Activated naive CD8-positive, alpha-beta T cell treated with anti-CD3 and anti-CD28 coated beads for 36 hours (primary cell): ENCODE measurements at places on chromosomes 6 and 20. TPM values are rescaled to one million over a fixed set of nuclear protein-coding genes. Genes with fewer than 3 reads are reported as not detected.

Gene HDGFL1
- not detected for total RNA-seq

DNA sequence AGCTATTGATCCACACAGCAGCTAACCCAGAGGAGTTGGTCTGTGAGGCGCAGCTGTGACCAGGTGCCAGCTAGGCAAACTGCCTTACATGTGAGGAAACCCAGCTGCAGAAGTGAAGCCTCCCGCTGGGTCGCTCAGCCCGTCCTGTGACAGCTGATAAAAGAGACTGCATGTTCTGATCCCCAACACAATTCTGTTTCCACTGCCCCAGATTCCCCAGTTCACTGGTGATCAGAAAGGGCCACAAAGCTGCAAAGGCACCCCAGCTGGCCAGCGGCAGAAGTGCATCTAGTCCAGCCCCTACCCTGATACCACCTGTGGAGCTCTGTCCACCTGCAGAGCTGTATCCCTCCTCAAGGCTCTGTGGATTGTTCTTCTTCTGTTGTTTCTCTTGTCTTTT is 64.5 kb downstream of the CTNNBL1 start:
- H3K4me1 ChIP-seq: no peaks in the 10 kb centered on the region
- DNase-seq: peak; percentile 2
- H3K27ac ChIP-seq: no peak overlapping the region

Gene FAXC
- not detected for total RNA-seq

DNA sequence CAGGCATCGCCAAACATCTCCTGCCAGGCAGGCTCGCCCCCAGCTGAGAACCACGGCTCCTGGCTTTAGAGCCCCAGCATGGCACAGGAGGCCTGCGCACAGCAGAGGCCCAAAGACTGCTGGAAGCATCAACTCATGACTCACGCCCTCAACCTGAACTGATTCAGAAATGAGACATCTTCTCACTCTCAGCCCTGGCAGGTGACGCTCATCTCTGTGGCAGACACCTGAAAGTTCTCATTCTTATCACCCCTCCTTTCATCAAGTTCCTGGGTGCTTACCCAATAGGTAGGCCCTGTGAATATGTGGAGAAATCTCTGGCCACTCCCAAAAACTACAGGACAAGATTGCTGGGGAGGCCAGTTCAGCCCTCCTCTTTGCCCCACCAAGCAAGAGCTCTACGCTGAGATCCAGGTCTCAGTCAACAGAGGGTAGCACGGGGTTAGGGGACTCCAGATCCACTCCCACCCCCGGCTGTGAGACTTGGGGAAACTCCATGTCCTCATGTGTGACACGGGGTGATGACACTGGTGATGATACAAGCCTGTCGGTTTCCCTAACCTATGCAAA is 11.3 kb downstream of the NFATC2 start:
- DNase-seq: peak; percentile 83
- H3K27ac ChIP-seq: peak overlapping the region; percentile 98
- peak overlapping the region; percentile 81 for H3K4me3 ChIP-seq
- H3K36me3 ChIP-seq: peaks cover 43% of the 10 kb centered on the region
- H3K4me1 ChIP-seq: peaks cover 91% of the 10 kb centered on the region

DNA sequence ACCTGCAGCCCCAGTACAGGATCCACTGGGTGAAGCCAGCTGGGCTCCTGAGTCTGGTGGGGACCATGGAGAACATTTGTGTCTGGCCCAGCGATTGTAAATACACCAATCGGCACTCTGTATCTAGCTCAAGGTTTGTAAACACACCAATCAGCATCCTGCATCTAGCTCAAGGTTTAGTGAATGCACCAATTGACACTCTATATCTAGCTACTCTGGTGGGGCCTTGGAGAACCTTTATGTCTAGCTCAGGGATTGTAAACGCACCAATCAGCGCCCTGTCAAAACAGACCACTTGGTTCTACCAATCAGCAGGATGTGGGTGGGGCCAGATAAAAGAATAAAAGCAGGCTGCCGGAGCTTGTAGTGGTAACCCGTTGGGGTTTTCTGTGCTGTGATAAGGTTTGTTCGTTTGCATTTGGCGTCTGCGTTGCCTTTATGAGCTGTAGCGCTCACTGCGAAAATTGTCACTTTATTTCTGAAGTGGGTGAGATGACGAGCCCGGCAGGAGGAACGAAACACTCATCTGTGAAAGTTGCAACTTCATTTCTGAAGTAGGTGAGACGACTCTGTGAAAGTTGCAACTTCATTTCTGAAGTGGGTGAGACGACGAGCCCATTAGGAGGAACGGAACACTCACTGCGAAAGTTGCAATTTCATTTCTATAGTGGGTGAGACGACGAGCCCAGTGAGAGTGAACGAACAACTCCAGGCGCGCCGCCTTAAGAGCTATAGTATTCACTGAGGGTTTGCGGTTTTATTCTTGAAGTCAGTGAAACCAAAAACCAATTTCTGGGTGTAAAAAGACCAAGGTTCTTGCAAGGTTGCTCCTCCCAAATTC is 31.1 kb downstream of the SERPINB6 start:
- H3K4me1 ChIP-seq: peaks cover 60% of the 10 kb centered on the region
- peaks cover 37% of the 10 kb centered on the region for H3K36me3 ChIP-seq
- H3K4me3 ChIP-seq: peak overlapping the region; percentile 54

Gene PACSIN1
- total RNA-seq: 0.19 TPM

- H3K4me3 ChIP-seq: no peak overlapping the region
- H3K36me3 ChIP-seq: peaks cover 16% of the 10 kb centered on the region
- H3K27ac ChIP-seq: no peak overlapping the region
- no peaks in the 10 kb centered on the region for H3K27me3 ChIP-seq
- DNase-seq: no peak
- no peaks in the 10 kb centered on the region for H3K4me1 ChIP-seq
Observed at GRCh38 chr6:137843211-137843610, 23.8 kb upstream of the TNFAIP3 start.

GRCh38 chr6:107786179-107786578 is 37.9 kb downstream of the SCML4 start:
- H3K27ac ChIP-seq: peak overlapping the region; percentile 75
- H3K4me1 ChIP-seq: peaks cover 82% of the 10 kb centered on the region
- peaks cover 2% of the 10 kb centered on the region for H3K36me3 ChIP-seq
- H3K4me3 ChIP-seq: peak overlapping the region; percentile 3
- no peaks in the 10 kb centered on the region for H3K27me3 ChIP-seq

GRCh38 chr6:159989492-159990480 is 20.9 kb downstream of the IGF2R start:
- no peak for DNase-seq
- H3K4me1 ChIP-seq: peaks cover 63% of the 10 kb centered on the region
- H3K4me3 ChIP-seq: peak overlapping the region; percentile 18
- peaks cover 50% of the 10 kb centered on the region for H3K36me3 ChIP-seq

- DNase-seq: no peak
- peaks cover 37% of the 10 kb centered on the region for H3K27me3 ChIP-seq
- no peak overlapping the region for H3K4me3 ChIP-seq
- H3K36me3 ChIP-seq: no peaks in the 10 kb centered on the region
- no peak overlapping the region for H3K27ac ChIP-seq
Observed at GRCh38 chr6:75935473-75935793, 137.0 kb downstream of the IMPG1 start.

DNA sequence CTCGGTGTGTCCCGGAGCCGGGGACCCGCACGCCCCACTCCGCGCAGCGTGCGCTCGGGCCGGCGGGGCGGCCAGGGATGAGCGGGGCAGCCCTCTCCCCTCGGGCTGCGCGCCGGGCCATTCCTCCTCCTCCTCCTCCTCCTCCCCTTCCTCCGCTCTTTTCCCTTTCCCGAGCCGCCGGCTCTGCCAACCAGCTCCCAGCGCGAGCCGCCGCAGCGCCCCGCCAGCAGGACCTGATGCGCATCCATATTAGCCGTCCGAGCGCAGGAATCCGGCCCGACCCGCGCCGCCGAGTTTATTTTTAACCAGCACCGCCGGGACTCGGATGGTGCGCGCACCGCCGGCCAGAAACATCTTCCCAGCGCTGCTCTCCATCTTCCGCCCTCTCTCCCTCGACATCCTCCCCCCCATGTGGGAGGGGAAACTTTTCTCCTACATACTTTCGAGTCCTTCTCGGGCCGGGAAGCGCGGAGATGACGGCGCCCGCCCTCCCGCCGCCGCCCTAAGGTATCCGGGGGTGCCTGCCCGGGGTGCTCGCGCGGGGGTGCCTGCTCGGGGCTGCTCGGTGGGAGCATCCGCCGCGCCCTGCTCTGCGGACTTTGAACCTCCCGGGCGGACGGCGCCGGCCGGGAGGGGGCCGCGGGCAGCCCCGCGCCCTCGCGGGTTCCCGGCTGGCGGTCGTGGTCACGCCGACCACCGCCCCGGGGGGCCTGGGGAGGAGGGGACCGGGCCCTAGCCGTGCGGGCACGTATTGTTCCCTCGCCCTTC is 619 bp downstream of the RREB1 start:
- peak; percentile 60 for DNase-seq
- H3K27ac ChIP-seq: peak overlapping the region; percentile 96
- H3K4me3 ChIP-seq: peak overlapping the region; percentile 95
- peaks cover 45% of the 10 kb centered on the region for H3K4me1 ChIP-seq
- H3K36me3 ChIP-seq: peaks cover 11% of the 10 kb centered on the region

GRCh38 chr6:166465671-166466087 is 82.9 kb upstream of the MPC1 start:
- no peaks in the 10 kb centered on the region for H3K27me3 ChIP-seq
- H3K36me3 ChIP-seq: no peaks in the 10 kb centered on the region

Gene LINC00237
- total RNA-seq: not detected

- H3K4me3 ChIP-seq: no peak overlapping the region
- H3K27me3 ChIP-seq: no peaks in the 10 kb centered on the region
- peaks cover 4% of the 10 kb centered on the region for H3K36me3 ChIP-seq
- H3K27ac ChIP-seq: no peak overlapping the region
Observed at GRCh38 chr6:157528931-157529653, 148.1 kb downstream of the ZDHHC14 start.

GRCh38 chr20:36672991-36673390 is 27.0 kb upstream of the SLA2 start:
- DNase-seq: no peak
- peaks cover 4% of the 10 kb centered on the region for H3K36me3 ChIP-seq
- no peaks in the 10 kb centered on the region for H3K4me1 ChIP-seq

Gene SGK2
- 0.18 TPM for total RNA-seq

GRCh38 chr20:54107600-54108325 is 37.4 kb upstream of the BCAS1 start:
- H3K27ac ChIP-seq: no peak overlapping the region
- H3K4me3 ChIP-seq: no peak overlapping the region
- H3K27me3 ChIP-seq: no peaks in the 10 kb centered on the region
- no peaks in the 10 kb centered on the region for H3K36me3 ChIP-seq
- DNase-seq: no peak

- H3K36me3 ChIP-seq: peaks cover 22% of the 10 kb centered on the region
- H3K27me3 ChIP-seq: no peaks in the 10 kb centered on the region
- H3K4me3 ChIP-seq: peak overlapping the region; percentile 22
Observed at GRCh38 chr6:15628499-15629131, 34.2 kb downstream of the DTNBP1 start.

DNA sequence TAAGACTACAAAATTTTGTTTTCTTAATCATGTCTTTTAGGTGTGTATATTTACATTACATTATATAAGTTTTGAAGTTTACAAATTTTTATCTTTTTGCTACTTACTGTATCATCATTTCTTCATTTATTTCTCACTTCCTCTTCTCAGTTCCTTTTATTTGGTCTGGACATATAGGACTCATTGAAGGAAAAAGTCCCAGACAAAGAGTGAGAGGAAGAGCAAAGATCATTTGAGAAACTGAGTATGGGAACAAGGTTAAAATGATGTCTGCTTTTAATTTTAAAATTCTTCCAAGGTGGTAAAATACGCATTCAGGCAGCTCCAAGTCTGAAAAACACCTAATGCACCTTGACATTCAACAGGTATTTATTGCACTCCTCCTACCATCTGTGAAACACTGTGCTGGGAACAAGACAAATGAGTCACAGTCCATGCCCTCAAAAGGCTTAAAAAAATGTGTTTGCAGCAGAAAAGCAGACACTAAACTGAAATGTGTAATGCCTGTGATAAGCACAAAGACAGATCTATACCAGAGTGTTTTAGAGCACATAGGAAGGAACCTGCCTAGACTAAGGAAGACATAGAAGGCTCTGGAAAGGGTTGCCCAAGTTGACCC is 63.2 kb downstream of the PKIB start:
- peaks cover 9% of the 10 kb centered on the region for H3K27me3 ChIP-seq
- DNase-seq: no peak
- H3K4me1 ChIP-seq: no peaks in the 10 kb centered on the region
- no peaks in the 10 kb centered on the region for H3K36me3 ChIP-seq
- H3K27ac ChIP-seq: no peak overlapping the region

Gene PAK5
- total RNA-seq: not detected

GRCh38 chr6:107786709-107787588 is 37.2 kb downstream of the SCML4 start:
- peaks cover 82% of the 10 kb centered on the region for H3K4me1 ChIP-seq
- H3K27me3 ChIP-seq: no peaks in the 10 kb centered on the region
- H3K4me3 ChIP-seq: peak overlapping the region; percentile 3
- peak overlapping the region; percentile 38 for H3K27ac ChIP-seq

GRCh38 chr20:62593616-62594015 is 48.7 kb upstream of the SLCO4A1 start:
- no peak for DNase-seq
- H3K36me3 ChIP-seq: no peaks in the 10 kb centered on the region
- H3K27me3 ChIP-seq: peaks cover 36% of the 10 kb centered on the region
- H3K4me3 ChIP-seq: no peak overlapping the region
- no peaks in the 10 kb centered on the region for H3K4me1 ChIP-seq
- no peak overlapping the region for H3K27ac ChIP-seq

DNA sequence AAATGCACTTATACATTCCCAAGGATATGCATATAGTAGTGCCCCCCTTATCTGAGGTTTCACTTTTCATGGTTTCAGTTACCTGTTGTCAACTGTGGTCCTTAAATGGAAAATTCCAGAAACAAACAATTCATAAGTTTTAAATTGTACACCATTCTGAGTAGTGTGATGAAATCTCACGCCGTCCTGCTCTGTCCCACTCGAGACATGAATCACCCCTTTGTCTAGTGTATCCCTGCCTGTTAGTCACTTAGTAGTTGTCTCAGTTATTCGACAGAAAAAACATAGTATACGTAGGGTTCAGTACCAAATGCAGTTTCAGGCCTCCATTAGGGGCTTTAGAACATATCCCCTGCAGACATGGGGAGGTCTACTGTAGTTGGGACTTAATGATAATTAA is 57.0 kb downstream of the MAP1LC3A start:
- no peak overlapping the region for H3K27ac ChIP-seq
- H3K36me3 ChIP-seq: peaks cover 32% of the 10 kb centered on the region

DNA sequence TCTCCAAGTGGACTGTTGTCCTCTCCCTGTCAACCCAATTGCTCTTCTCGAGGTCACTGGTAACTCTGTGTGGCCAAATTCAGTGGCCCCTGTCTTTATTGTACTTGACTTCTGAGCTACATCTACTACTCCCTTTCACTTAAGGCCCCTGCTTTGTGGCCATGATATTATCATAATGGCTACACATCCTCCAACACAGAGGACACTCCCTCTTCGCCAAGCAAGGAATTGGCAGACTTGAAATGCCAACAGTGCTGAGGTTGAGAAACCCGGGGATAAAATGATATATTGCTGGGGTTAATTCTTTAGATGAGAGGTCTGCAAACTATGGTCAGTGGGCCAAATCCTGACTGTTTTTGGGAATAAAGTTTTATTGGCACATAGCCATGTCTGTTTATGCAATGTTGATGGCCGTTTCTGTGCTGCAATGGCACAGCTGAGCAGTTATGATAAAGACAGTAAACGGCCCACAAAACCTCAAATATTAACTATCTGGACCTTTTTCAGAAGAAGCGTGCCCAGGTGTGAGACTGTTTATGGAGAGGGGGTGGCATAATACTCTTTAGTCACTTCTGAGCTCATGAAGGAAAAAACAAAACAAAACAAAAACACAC is 12.0 kb upstream of the MRPS10 start:
- H3K27me3 ChIP-seq: no peaks in the 10 kb centered on the region
- H3K4me1 ChIP-seq: peaks cover 6% of the 10 kb centered on the region
- DNase-seq: no peak
- no peaks in the 10 kb centered on the region for H3K36me3 ChIP-seq
- no peak overlapping the region for H3K4me3 ChIP-seq
- H3K27ac ChIP-seq: no peak overlapping the region
